ENCODE measurements at places on chromosomes 7 and 10. TPM values are rescaled to one million over a fixed set of nuclear protein-coding genes. Genes with fewer than 3 reads are reported as not detected.

NPSR1 gene
- not detected for polyA plus RNA-seq

GRCh38 chr7:50603287-50603686 is 38.1 kb upstream of the DDC start:
- DNase-seq = no peak

- DNase-seq = no peak
Observed at GRCh38 chr7:4851459-4852422, 10.1 kb downstream of the PAPOLB start.

DNA sequence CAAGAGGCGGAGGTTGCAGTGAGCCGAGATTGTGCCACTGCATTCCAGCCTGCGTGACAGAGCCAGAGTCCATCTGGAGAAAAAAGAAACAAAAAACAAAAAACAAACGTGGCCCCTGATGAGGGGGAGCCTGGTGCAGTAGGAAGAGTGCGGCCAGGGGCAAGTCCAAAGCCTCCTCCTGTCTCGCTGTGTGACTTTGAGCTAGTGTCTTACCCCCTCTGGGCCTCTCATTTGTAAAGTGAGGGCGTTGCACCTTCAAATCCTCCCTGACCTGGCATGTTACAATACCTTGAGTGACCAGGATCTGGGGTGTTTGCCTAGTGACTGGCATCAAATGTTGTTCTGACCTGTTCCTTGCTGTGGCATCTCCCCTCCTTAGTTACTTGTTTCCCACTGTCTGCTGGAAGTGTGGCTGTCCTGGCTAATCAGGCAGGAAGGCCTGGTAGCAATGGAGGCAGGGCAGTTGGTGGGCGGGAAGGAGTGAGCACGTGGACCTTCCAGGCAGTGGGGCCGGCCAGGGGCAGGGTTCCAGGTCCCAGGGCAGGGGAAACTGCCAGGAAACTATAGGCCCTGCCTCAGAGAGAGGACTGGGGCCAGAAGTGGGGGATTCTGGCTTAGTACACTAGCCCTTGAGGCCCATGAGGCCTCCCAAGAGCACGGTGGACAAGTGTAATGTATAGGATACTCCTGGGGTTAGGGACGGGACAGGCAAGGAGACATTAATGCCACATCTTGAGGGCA is 24.5 kb upstream of the GOLGA7B start:
- DNase-seq = no peak

LRRC27 gene
- 12.8 TPM for polyA plus RNA-seq

CHAT gene
- polyA plus RNA-seq = not detected

DNA sequence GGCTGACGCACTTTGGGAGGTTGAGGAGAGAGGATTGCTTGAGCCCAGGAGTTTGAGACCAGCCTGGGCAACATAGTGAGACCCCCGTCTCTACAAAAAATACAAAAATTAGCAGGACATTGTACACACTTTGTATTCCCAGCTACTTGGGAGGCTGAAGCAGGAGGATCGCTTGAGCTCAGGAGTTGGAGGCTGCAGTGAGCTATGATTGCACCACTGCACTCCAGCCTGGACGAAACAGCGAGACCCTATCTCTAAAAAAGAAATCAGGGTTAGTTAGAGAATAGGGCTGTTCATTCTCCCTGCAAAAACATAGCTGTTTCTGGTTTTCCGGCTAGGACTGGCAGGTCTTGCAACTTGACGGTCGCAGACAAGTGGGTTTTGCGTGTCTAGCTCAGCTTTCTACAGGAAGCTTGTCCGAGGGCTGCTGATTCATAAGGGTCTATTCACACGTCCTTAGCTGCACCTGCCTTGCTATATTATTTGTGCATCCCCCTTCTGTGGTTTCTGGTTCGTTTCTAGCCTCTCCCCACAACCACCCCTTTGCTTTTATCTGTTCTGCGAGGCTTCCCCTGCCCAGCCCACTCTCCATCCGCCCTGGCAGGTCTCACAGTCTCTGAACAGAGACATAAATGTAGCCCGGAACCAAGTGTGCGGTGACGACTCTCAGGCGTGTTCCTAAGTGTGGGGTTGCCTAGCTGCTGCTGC is 10.7 kb downstream of the AMZ1 start:
- peak; percentile 37 for DNase-seq

GRCh38 chr10:75658915-75659314 is 227.5 kb downstream of the LRMDA start:
- DNase-seq = no peak

DNA sequence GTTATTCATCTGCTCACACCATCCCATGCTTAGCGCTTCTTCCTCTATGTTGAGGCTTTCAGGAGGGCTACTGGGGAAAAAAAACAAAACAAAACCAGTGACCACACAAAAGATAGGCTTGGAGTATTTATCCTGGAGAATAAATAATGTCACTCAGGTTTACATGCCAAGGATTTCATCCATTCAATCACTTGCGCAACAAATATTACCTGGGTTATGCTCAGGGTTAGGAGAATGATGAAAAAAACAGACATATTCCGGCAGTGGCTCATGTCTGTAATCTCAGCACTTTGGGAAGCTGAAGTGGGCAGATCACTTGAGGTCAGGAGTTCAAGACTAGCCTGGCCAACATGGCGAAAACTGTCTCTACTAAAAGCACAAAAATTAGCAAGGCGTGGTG is 3.3 kb upstream of the ELOVL3 start:
- DNase-seq = no peak

DNA sequence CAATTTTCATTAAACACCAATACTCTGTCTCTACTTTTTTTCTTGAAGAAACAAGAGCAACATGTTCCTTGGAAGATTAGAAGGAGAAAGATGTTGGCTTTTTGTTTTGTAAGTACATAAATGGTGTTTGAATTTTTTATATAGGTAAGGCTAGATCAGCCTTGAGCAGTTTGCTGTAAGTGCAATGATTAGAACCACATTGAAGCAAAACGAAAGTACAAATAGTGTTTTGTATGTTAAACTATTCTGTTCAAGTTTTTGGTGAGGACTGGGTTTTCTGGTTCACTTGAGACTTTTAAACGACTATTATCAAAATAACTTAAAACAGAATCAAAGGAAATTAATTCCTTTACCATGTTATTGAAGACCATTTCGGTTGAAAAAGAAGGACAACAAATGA is 162.9 kb upstream of the NRP1 start:
- DNase-seq = no peak

DNA sequence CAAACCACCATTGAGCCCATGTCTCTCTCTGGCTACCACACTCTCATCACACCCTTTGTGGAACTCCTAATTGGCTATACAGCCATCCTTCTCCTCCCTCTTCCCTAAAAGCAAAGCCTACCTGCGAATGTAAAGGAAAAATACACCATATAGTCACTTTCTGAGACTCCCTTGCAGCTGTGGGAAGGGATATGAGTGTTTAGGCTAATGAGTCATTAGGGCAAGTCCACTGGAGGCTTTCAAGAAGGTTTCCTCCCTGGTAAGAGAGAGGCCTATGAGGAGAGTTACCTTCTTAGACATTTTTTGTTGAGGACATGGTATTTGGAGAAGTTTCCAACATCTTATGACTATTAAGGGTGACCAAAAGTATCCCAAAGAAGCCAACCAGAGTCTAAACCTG is 4.1 kb upstream of the TMEM243 start:
- DNase-seq = no peak

GRCh38 chr10:12766223-12766622 is 235.3 kb downstream of the CCDC3 start:
- DNase-seq = no peak

GRM3 gene
- polyA plus RNA-seq = not detected

GRCh38 chr7:132009778-132010177 is 453.4 kb upstream of the PODXL start:
- DNase-seq = no peak

DNA sequence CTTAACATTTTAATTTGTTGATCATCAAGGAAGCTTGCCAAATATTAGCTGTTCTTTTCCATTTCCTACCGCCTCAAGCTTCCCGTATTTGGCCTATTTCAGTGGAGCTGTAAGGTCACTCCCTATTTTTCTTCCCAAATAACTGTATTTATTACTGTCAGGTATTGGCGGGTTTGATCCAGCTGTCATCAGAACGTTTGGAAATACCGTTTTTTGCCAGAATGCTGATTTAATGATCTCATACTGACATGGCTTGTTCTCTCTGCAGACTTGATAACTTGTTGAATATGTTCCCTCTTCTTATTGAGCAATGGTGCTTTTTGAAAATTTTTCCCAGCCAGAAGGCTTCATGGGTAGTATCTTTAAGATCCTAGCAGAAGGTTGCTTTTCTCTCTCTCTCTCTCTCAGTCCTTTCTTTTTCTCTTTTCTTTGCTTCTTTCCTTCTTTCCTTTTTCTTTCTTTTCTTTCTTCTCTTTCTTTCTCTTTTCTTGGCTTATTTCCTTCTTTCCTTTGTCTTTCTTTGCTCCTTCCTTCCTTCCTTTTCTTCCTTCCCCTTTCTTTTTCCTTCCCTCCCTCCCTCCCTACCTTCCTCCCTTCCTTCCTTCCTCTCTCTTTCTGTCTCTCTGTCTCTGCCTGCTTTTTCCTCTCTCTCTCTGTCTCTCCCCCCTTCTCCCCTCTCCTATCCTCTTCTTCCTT is 42.1 kb downstream of the CUX1 start:
- DNase-seq = peak; percentile 42

DNA sequence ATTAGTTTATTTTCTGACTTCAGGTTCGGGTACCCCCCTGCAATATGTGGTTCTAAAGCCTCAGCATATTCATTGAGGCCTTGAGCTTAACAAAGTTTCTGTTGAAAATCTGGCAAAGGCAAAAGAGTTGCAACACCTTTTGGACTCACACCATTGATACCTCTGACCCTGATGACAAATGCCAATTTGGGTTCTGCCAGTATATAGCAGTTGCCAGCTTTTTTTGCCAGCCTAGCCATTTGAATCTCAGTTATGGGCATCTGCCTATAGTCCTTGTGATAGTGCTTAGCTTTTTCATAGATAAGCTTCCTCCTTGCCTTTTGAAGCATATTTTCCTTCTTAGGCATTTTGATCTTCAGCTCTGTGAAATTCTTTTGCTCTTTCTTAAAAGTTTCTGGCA is 31.9 kb downstream of the LIPJ start:
- DNase-seq = no peak
